Activated B cell treated with CpG ODN at 0.5 μM for 24 hours (primary cell): ENCODE measurements at places on chromosomes 4 and X. TPM values are rescaled to one million over a fixed set of nuclear protein-coding genes. Genes with fewer than 3 reads are reported as not detected.

Gene CENPVL1
- not detected in 2 replicates for total RNA-seq

Gene PAK3
- total RNA-seq = 0.05 TPM in 1 of 2 replicates, not detected in the other

Gene AFM
- not detected in 2 replicates for total RNA-seq

- DNase-seq = no peak
Observed at GRCh38 chr4:172707622-172708021, 461.0 kb upstream of the GALNT7 start.

DNA sequence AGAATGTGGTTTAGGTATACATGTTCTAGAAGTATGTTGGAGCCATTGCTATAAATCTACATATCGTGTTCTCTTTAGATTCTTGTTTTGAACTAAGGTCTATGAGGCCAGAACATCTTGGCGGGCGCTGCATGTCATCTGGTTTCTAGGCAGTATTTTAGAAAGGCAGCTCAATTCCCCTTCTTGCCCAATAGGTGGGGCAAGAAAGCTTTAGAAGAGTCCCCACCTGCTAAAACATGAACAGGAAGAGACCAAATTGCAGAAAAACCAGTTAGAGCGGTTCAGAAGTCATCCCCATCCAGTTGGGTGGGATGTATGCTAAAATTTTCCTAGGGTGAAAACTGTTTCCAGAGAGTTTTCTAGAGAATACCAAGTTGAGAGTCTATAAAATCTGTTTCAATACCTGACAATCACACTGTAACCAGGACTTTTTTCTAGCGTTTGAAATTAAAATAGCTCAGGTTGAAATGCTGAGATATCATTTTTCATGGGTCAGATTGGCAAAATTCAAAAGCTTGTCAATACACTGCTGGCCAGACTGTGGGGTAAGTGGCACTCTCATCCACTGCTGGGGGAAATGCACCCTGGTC lies 17.5 kb upstream of the SH3KBP1 start:
- DNase-seq = no peak

- DNase-seq = no peak
Observed at GRCh38 chr4:107615809-107616208, 104.2 kb downstream of the PAPSS1 start.

DNA sequence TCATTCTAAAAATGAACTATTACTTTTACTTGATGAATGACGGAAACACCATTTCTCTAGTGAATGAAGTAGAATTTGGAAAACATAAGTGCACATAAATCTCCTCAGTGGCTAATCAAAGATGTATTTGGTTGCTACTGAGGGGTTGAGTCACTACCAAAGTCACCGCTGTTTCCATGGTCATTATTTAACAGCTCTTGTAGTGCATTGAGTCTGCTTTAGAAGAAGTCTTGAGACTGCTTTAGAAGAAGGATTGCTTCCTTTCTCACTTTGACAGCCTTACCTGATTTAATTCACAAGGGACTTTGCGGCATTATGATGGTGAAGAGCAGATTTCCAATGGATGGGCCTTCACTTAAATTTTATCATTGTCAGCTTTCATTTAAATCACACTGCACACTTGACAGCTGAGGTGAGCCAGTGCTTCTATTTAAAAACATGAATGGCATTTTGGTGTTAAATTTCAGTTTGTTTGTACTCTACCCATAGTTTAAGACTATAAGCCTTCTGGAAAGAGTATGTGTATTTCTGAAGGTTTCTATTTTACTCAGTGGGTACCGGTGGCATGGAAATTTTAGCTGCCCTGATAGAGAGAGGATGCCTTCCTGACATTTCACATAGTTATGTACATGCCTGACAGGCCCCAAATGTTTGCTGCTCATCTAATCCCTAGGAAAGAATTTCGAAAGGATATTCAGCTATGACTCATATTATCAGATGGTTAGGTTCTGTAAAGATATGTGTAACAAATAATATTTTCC lies 9.5 kb downstream of the ASB5 start:
- no peak for DNase-seq

Gene STATH
- not detected in 2 replicates for total RNA-seq

Gene ZRSR2
- total RNA-seq = 19.8 and 20.9 TPM in 2 replicates

Gene SEPSECS
- 9.9 and 12.4 TPM in 2 replicates for total RNA-seq

GRCh38 chr4:57318703-57319102 lies 208.5 kb upstream of the IGFBP7 start:
- no peak for DNase-seq

DNA sequence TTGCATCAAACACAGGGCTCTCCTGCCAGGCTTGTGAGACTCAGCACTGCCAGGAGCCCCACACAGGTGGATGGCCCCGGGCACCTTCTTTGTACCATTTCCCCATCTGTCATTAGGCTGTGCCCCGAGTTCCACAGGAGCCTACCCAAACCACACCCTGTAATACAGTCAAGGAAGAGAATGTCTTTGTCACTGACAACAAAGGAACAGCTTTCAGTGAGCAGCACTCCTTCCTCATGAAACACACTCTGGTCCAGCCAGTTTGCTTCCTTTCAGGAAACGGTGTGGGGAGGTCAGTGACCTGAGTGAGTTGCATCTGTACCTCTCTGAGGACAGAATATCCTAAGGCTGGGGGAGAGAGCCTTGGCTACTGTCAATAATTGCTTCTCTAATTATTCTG lies 53.7 kb downstream of the LNX1 start:
- no peak for DNase-seq

DNA sequence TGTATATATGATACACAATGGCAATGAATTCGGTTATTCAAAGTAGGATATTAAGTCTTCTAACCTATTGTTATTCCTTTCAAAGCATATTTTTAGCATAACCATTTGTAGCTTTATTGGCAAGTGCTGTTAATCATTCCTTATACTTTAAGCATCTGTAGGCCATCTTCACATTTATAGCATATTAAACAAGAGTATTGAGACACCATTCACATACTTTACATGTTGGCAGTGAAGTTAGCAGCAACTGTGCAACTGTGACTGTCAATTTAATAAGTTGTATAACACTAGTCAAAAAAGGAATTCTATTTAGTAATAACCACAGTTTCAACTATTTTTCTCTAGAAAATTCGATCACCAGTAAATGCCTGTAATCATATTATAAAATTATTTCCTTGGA lies 107.3 kb upstream of the MYOZ2 start:
- DNase-seq = no peak

DNA sequence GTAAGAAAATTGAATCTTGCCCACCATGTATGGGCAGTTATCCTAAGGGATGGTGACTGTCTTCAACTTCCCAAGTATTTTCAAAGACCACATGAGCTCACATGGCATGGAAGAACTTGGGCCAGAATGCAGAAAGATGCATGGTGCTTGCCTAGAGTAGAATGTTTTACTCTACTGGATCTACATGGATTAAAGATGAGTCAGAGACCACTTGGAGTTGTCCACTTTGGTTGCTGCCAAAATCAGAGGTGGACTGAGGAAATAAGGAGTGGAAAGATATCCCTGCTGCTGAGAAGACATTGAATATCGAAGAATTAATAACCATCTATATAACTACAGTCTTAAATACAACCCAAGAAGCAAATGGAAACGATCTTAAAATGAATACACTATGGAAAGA lies 498.1 kb downstream of the NLGN4X start:
- no peak for DNase-seq

DNA sequence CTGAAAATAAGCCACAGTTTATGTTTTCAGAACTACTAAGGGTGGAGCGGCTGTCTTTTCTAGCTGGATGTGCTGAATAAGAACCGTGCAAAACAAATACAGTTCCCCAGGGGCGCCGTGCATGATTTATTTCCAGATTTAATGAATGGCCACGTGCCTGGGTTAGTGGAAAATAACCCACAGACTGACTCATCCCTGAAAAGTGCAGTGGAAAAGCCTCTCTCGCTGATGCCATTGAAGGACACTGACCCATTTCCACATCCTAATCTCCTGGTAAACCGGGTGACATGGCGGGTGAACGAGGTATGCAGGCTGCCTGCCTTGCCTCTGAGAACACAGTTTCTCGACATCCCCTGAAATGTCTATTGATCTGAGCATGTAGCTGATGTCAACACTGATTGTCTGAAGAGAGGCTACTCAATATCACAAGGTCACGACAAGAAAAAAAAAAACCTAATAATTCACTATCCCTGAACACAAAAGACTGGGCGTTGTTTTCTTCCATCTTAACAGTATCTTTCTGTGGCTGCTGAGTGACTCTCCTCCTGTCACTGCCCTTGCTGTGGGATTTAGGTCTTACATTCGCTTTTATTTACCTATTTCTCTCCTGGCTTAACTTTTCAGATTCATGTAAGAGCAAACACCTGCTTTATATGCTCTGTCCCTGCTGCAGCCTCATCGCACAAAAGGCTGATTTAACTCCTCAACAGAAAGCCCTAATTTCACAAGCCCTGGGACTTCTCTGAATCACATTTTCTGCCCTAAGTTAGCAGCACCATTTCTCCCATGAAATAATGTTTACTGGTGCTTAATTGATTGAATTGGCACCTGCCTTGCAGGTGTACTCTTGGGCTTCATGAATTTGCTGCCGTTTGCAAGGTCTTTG lies 76.9 kb upstream of the SCOC start:
- no peak for DNase-seq

- DNase-seq = no peak
Observed at GRCh38 chr4:630656-631055, 5.3 kb downstream of the PDE6B start.

DNA sequence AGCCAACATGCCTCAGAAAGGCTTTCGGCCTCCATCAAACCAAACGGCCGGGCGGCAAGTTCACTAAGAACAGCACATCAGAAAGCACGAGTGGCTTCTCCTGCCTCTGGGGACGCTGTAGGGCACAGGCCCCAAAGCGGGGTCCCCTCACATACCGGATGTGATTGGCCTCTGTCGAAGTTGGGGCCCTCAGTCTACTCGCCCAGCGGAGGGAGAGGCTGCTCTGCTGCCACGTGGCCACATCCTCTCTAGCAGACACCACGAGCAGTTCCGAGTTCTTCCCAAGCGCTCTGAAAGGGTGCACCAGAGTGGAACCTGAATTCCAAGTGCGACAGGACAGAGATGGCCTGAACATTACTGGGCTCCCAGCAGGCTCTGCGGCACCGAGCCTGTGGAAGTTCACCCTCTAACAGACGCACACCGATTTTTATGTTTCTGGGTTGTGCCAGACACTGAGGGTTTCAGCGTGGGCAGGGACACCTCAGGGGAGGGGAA lies 21.1 kb downstream of the NOP14 start:
- no peak for DNase-seq

- no peak for DNase-seq
Observed at GRCh38 chr4:11313157-11313943, 115.3 kb downstream of the HS3ST1 start.

DNA sequence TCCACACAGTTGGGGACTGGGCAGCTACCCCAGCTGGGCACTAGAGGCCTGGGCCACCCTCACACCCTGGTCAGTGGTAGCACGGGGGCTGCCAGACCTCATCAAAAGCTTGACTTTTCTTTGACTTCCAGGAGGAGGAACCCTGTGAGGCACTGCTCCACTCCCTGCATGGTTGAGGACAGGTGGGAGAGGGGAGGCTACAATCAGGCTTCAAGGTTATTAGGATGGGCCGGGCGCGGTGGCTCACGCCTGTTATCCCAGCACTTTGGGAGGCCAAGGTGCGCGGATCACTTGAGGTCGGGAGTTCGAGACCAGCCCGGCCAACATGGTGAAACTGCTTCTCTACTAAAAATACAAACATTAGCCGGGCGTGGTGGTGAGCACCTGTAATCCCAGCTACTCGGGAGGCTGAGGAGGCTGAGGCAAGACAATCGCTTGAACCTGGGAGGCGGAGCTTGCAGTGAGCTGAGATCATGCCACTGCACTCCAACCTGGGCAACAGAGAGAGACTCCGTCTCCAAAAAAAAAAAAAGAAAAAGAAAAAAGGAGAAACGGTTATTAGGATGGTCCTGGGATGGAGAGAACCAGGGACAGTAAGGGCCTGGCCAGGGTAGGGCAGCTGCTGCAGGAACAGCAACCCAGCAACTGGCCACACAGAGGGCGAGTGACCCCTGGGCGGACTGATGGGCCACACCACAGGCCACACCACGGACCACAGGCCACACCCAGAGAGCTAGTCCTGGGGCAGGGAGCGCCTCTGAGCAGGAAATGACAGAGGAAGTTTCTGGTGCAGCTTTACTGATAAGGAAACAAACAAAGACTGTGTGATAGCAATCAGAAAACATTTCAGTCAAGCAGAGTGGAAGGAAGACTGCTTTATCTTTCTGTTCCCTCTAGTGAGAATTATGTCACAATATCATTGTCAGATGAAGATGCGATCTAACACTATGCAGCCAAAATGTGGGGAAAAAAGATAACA lies 20.5 kb upstream of the OPN1LW start:
- no peak for DNase-seq

DNA sequence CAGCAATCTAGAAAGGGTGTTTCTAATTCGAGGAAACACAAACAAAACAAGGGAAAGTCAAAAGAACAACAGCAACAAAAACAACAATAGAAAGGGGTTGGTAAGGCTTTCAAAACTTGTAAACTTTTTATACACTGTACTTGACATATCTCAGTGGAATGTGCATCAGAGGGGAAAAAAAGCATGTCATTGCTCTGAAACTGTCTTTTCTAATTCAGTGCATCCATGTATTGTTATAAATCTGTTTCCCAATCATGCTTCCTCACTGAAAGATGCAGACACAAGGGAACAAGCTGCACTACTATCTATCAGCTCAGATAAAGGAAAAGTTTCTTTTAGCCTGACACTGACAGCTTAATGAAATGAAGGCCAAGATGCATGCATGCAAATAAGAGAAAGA lies 44.2 kb upstream of the PCDH18 start:
- no peak for DNase-seq

- DNase-seq = no peak
Observed at GRCh38 chrX:151985955-151986354, 11.5 kb upstream of the GABRE start.

DNA sequence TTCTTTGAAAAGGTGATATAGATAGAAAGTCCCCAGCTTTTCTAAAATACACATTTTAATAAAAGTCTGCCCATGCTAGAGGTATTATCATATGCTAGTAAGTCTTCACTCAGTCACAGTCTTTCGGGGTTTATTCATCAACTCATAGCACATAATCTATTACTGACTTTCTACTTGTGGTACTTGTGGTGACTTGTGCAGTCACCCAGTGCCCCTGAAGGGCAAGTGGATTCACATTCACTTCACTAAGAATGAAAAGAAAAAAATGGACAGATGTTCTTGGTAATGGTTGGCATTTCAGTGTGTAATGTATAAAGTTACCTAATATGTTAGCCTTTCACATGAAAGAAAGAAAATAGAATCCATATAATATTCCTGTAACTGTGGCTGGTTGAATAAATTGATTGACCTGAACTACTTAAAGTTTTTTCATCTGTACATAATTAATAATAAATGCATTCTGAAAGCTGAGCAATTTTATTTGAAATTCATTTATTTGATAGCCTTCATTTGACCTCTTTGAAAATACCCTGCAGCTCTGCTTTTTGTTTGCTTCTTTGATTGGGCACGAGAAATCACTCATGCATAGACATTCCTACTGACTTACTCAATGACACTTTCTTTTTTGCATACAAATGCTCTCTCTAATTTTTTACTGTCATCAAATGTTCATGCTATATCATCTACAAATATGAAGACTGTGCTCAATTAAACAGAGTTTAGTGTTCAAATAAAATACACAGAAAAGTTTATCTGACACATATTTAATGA lies 39.5 kb upstream of the ZNF330 start:
- DNase-seq = no peak
